Effector memory CD4-positive, alpha-beta T cell (primary cell): ENCODE measurements at places on chromosomes 2 and 18.

DNA sequence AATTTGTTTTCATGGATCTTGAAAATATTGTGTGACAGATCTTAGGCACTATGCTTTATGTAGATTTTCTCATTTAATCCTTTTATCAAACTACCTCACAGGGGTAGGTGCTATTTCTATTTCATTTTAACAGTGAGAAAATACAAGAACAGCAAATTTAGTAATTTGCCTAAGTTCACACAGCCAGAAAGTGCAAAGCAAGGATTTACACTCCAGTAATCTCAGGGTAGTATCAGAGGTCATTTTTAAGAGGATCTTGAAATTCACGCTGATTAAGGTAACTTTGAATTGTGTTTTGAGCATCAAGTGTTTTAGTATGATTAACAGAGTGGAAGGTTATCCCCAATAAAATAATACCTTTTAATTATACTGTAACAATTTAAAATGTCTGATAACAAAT is 10.1 kb upstream of the KCNJ3 start:
- DNase-seq = no peak

- DNase-seq = no peak
These were observed 201.0 kb upstream of the NABP1 start for GRCh38 chr2:191476901-191477300.

DNA sequence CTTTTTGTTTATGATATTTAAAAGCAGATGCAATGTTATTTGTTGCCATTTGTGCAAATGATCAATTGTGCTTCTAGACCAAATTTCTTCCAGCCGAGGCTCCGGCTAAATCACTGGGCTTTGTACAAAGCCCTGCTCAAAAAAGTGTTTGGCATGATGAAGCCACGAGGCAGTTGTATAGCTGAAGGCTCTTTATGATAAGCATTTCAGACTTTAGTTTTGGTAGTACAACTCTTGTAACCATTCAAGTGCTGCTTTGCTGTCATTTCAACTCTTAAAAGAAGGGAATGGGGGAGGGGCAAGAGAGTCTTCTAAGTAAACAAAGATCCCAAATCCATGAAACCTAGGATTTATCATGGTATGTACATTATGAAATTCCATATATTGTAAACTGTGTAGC is 3.3 kb upstream of the ZNF532 start:
- DNase-seq = no peak

GRCh38 chr2:201366146-201366545 is 9.0 kb upstream of the FLACC1 start:
- no peak for DNase-seq

DNA sequence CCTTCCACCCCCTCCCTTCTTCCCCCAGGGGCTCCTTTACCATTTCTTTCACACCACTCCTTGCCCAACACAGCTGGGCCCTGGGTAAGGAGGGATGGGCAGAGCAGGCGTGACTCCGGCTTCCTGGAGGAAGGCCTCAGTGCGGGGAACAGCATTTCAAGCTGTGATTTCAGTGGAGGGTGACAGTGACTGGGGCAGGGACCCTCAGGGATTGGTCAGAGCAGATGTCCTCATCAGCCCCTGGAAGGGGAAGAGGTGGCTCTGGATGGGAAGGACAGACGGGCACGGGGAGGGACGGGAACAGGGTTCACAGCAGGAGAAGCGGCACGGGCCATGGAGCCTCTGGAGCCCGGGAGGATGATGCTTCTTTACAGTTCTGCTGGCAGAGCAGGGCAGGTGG is 130.8 kb upstream of the TWIST2 start:
- DNase-seq = no peak

DNA sequence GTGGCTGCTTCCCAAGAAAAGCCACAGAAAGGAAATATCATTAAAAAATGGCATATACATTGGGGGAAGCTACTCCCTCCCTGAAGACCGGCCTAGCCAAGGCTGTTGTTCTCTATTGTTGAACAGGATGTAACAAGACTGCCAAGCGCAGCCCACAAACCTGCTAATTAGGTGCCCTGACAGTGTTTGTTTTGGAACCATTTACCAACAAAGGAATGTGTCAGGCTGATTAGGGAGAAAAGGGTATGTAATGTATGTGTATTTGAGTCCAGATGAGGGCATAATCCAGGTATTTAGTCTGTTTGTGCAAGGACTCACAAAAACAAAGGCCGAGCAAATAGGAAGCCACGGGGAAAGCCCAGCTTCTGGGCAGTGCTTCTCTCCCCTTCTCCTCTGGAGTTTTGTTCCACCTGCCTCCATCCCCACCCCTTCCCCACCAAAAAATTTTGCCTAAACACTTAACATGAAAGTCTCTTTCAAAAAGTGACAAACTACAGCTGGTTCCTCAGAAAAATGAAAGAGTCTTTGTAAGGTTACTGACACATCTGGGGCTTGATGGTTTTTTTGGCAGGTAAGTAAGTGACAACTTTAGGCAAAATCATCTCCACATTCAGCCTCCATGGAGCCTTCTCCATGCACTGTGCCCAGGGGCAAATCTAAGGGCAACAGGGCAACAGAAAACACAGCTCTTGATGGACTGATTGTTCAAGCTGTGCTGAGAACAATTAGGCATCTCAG is 78.3 kb upstream of the FZD5 start:
- DNase-seq = no peak

DNA sequence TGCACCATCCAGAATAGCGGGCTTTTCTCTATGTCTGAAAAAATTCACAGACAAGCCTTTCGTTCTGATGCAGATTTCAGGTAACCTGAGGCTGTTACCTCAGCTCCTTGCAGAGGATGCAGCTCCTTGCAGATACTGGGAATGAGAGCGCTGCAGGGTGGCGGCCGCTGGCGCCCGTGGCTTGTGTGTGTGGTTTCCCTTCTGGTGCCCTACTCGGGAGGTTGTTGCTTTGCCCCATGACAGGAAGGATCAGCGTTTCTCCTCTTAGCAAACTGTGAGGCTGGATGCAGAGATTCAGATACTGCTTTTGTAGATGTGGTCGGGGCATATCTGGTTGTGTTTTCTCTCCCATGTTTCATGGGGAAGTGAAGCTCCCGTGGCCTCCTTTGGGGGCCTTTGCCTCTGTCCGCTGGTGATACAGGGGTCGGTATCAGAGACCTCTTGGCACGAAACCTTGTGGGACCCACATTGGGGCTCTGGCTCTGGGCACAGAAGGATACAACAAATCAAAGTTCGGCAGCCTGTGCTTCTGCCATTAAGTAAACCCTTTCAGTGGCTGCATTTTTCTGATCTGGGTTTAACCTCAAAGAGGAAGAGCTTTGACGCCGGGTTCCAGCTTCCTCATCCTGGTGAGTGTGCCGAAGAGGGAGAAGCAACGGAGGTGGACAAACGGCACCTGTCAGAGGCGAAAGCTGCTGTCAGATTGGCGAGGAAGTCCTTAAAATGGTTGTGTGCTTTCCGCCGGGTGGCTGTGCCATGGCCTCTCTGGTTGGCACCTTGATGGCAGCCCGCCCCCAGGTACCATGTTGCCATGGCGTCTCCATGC is 127.8 kb downstream of the MBP start:
- no peak for DNase-seq

DNA sequence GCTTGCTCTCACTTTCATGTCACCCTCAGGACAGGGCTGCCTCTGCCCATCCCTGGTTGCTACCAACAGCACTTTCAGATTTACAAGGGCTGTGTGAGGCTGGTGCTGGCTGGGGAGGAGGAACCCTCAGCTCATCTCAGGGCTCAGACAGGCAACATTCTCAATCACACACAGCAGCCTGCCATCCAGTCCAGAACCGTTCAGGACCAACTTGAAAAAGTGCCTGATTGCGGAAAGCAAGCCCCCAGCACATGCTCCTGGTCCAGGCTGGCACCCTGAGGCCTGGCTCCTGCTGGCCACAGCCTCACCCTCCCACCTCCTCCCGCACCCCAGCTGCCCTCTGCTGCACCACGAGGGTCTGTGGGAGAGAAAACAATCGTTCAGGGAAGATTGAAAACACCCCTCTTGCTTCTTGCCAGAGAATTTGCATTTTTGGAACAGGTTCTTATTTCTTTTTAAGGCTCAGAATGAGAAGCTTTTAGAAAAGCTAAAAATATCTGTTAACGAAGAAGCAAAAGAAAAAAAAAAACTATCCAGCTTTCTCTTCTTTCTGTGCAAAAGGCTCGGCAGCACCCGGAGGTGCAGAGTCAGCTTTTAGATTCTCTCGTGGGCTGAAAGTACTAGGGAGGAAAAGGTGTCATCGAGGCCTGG is 403.8 kb upstream of the ID2 start:
- no peak for DNase-seq

DNA sequence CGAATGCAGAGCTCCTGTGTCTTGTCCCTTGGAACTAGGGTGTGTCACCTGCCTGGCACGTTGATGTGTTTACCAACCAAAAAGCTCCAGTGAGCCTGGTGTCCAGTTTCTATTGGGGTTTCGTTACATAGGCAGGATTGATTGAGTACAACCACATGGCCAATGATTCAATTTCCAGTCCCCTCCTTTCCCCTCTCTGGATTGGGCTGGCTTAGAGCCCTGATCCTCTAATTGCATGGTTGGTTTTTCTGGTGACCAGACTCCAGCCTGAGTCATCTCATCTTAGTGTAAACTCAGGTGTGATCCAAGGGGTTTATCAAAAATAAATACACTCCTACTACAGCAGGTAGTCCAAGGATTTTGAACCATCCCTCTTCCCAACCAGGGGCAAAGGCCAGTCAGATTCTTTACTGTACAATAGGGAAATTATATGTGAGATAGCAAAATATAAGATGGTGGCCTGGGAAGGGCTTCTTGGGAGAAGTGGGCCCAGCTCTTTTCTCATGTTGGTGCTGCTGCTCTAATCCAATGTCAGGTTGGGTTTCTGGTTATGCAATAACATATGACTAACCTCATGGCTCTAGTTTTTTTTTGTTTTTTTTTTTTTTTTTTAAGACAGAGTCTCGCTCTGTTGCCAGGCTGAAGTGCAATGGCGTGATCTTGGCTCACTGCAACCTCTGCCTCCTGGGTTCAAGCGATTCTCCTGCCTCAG is 64.7 kb upstream of the MGAT5 start:
- DNase-seq = no peak
